ENCODE measurements at places on chromosomes 4 and X.

DNA sequence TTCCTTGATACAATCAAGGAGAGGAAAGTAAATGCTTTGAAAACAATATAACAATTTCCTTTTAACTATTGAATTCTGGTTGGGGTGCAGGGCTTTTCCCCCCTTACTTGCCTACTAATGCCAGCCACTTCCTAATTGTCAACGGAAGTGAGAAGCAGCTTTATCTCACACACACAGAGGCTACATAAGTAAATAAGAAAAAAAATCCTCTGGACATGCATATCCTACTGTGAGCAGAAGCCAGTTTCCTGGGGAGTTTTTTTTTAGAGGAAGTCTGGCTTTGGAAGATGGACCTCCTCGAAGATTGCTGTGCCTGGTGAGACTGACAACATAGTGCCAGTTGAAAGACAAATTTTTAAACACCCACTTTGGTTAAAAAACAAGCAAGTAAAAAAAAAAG is 180.6 kb downstream of the OPHN1 start:
- DNase-seq = no peak

DNA sequence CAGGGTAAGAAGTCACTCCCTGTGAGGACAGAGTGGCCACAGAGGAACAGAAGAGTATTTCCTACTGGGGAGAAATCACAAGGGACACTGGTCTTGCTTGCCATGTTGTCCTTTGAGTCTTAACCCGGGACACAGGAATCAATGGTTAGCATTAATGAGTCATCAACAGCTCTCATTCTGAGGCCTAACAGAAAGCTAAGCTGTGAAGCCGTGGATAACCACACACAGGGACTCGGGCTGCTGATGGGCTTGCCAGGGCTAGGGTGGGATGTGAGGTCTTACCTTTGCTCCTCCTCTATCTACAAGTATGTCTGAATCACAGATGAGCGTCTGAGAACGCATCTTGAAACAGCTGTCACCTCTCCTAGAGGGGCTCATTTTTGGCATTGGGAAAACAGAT is 22.2 kb downstream of the HELT start:
- DNase-seq = no peak

DNA sequence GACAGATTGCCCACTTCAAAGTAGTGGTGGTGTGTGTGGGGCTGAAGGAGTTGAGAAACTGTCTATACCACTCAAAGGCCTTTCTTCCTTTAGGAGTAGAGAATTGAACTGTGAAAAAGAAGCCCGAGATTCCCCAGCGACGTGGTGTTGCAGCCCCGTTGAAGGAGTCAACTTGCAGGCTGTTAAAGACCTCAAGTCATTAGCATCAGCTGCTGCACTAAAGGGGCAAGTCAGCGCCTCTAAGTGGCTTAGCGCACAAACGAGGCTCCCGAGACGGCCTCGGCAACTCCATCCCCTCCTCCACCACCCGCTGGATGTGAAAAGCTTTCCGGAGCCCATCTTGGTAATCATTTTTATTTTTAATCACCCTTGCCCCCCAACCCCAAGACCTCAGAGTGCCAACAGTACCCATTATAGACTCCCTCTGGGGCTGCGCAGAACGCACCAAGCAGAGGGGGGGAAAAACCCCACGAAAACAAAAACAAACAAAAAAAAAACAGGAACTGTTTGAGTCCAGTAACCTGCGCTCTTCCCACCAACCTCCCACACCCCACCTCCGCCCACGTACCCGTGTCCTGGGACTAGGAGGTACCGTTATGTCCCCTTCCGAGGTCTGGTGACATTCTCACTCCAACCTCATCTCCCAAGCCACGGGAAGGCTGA is 913 bp upstream of the PRDM8 start:
- DNase-seq = no peak

DNA sequence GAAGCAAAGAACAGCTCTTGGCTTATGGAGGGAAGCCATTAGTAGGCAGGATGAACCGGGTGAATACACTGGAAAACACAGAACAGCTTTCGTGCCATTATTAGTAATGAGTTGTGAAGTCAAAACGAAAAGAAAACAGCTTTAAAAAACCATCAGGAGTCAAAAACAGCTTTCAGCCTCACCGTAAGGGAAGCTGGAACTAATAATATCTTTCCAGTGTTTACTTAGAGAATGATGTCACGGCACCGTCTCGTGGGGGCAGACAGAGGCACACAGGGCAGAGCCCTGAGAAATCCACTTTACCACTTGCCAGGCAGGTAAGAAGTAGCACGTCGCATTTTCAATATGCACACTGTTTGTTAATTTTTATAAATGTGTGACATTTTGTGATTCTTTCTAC is 37.9 kb upstream of the HMX1 start:
- DNase-seq = no peak

GRCh38 chr4:7978907-7979651 is 39.4 kb upstream of the AFAP1 start:
- no peak for DNase-seq

DNA sequence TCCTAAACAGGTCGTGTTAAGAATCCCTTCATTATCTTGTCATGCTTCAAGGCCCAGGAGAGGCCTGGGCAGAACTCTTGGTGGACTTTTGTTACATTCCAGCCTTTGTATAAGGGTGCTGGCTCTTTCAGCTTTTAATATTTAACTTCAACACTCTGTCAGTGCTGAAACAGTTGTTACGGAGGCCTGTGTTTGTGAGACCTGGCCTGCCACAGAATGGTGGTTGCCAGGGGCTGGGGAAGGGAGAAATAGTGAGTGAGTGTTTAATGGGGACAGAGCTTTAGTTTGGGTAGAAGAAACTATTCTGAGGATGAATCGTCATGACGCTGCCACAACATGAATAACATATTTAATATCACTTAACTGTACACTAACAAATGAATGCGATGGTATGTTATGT is 1027.6 kb upstream of the PRKX start:
- no peak for DNase-seq

DNA sequence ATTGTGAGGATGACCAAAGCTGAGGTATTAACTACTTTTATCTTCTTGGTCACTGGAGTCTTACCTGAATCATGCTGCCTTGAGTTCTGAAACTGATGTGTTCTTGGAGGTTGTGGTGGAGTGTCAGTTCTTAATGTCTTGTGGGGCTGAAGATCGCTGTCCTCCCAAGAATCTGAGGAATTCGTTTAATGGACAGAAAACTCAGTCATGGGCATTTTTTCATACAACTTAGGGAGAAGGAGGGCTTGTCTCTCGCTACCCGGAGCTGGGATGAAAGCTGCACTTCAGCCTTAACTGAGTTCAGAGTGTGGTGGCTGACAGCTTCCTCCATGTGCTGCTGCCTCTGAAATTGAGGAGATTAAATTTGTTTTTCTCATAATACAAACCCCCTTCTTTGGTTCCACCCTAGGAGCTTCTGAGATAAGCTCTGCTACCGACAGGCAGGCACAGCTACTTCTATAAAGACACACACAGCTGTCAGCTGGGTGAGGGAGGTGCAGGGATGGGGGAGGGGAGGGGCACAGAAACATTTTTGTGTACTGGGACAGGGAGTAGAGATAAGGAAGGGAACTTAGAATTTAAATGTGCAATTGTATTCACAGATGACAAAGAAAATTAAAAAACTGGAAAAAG is 30.8 kb downstream of the RBBP7 start:
- no peak for DNase-seq

DNA sequence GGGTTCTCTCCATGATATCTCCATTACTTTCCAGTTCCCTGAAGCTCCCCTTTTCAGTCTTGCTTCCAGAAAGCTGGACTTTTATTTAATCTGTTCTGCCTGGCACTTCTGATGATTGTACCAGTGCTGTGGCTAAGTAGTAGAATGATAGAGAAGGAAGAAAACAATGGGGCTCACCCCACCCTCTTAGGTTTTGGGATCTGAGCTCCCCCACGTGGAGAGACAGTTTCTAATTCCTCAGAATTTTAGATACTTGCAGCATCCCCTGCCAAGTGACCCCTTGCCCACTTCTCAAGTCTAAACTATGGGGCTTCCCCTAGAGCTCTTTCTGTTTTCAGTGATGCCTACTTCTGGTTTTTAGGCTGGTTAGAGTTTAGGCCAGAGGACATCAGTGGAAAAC is 73.9 kb downstream of the GC start:
- no peak for DNase-seq

DNA sequence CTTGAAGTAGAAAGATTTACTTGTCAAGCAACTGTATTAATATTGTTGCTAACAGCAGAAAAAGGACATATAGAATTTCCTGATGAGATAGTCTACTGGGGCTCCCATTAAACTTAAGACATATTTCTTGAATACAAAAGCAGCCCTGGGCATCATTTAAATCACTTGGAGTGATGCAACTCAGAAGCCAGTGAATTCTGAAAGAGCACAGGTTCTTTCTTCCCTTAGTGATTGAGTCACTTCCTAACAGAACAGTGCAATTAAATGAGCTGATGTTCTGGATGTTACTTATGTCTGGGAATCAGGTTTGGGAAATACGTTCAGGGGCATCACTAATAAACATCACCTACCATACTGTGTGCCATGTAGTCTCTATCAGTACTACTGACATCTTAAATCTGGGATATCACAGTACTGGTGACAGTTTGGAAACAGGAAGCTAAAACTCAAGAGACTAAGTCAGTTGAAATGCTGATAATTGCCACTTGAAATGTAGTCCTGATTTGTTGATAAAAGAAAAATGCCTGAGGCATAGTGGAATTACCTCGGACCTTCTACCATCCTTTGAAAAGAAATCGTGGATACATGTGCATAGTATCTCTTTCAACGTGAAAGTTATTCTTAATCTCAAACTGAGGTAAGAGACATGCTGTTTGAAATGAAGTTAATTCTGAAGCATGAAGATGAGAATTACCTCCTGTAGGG is 249.2 kb upstream of the GPRIN3 start:
- no peak for DNase-seq

DNA sequence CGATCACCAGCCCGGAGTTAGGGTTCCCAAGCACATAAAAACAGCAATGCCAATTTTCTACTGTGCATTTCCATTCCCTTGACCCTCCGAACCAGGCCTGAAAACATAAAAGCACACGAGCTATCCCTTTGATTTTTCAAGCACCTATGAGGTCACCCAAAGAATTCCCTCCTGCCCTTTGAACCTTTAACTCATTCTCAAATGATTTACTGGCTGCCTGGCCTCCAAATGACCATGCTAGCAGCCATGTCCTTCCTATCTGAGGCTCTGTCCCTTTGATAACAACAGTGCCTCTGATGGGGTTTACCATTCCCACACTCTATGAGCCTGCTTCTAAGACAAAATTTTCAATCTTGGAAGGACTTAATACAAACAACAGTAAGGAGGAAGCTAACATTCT is 15.2 kb downstream of the SHROOM4 start:
- DNase-seq = no peak

GRCh38 chr4:145295547-145295946 is 115.2 kb upstream of the OTUD4 start:
- no peak for DNase-seq

DNA sequence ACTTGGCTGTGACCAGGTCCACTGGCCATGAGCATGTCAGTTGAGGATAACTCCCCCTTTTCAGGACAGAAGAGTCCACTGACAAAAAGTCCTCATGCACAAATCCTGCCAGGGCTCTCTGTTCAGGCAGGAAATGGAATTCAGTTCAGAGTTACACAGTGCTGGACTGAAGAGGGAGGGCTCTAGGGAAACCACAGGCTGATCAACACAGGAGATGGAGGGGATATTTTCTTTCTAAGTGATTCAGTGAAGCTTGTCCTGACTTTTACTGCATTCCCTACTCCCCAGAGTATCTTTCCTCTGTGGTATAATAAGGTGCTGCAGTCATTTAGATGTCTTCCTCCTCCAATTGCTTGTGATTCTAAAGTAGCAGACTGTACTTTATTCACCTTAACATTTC is 335.5 kb upstream of the IGFBP7 start:
- no peak for DNase-seq

DNA sequence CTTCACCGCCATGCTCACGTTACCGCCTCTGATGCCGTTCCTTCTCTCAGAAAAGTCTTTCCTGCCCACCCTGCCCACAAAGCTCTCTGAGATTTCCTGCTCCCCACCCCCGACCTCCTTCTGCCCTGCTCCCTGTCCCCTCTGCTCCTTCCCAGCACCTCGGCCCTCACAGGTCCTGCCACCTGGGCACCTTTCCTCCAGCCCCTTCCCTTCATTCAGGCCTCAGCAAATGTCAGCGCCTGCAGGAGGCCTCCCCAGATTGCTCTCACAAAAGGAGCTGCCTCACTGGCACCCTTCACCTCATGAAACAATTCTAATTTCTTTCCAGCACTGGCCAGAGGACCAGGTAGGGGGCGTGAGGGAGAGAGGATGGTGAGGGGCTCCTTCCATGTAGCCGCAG is 33.6 kb upstream of the MXD4 start:
- no peak for DNase-seq

DNA sequence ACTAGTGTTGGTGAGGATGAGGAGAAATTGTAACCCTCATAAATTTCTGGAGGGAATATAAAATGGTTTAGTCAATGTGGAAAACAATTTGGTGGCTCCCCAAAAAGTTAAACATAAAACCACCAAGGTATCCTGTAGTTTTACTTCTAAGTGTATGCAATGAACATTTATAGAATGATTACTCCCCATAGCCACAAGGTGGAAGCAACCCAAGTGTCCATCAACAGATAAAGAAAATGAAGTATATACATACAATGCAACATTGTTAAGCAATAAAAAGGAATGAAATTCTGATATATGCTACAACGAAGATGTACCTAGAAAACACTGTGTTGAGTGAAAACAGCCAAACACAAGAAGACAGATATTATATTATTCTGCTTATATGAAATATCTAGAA is 569.1 kb upstream of the GRID2 start:
- no peak for DNase-seq

- no peak for DNase-seq
Observed at GRCh38 chr4:10582059-10582686, 102.4 kb downstream of the CLNK start.

DNA sequence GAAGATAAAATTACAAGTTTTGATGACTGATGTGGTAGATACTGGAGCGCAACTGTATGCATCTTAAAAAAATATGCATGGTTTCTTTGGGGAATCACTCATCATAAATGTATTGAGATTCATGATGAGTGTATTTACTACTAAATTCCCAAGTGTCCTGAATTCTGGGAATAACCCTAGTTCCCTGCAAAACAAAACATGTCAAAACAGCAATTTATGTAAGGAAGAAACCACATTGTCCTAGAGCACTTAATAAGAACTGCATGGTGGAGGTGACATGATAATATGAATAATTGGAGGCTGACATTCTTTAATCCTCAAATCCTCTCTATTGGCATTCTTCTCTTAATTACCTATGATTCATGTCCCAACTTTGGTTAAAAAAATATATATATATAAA is 1804.7 kb downstream of the STIM2 start:
- DNase-seq = no peak
